Esophagus muscularis mucosa (tissue), 4 donors: ENCODE measurements at places on chromosomes 5 and 9. TPM values are rescaled to one million over a fixed set of nuclear protein-coding genes. Genes with fewer than 3 reads are reported as not detected.

DNA sequence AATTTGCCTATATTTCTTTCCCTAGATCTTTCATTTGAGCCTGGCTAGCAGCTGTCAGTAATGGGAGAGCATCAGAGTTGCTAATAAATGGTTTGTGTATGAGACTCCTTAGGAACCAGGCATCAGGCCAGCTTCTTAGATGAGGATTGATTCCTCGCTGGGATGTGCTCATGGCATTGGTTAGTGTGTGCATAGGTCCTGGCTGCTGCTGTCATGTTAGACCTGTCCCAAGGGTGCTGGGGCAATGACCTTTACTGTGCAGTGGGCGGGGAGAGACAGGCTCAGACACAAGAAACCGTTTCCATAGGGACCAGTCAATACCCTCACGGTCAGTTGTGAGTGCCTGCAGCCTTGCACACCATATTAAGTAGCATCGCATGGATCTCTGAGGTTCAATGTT lies 112.3 kb upstream of the NR3C1 start:
- no peak overlapping the region for H3K4me3 ChIP-seq
- no peaks in the 10 kb centered on the region for H3K27me3 ChIP-seq
- DNase-seq = no peak
- peaks cover 10% of the 10 kb centered on the region for H3K4me1 ChIP-seq

RLN1 gene
- not detected for total RNA-seq

SLC6A3 gene
- total RNA-seq = not detected

DNA sequence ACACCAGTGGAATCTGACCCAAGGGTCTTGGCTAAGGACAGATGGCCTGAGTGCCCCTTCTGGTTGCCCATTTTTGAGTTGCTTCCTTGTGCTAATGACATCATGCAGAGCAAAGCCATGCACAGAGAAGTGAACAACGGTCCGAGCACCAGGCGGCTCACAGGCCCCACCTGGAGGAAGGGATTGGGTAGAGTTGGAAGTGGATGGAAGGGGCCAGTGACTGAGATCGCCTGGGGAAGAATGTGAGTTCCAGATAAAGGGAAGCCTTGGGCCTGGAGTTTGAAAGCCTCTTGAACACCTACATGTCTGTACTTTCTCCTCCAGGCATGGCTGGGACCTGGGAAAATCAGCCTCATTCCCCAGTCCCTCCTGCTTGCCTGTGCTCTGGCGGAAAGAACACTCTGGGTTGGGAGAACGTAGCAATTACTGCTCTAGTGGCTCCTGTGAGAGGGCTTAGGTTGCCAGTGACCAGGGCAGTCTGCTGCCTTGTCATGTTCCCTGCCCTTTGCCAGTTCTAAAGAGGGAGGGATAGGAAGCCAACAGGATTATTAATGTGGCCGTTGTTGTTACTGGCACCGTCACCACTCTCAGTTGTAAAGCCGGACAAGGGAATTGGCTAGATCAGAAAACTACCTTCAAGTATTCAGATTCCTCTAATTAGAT lies 62.5 kb upstream of the PTPN3 start:
- H3K4me3 ChIP-seq = no peak overlapping the region
- peak; percentile 53 for DNase-seq
- no peaks in the 10 kb centered on the region for H3K36me3 ChIP-seq
- H3K27me3 ChIP-seq = no peaks in the 10 kb centered on the region
- no peak overlapping the region for H3K27ac ChIP-seq

RPL35 gene
- 1,424 TPM for total RNA-seq

CARTPT gene
- 24.7 TPM for total RNA-seq

CYLC2 gene
- not detected for total RNA-seq

DNA sequence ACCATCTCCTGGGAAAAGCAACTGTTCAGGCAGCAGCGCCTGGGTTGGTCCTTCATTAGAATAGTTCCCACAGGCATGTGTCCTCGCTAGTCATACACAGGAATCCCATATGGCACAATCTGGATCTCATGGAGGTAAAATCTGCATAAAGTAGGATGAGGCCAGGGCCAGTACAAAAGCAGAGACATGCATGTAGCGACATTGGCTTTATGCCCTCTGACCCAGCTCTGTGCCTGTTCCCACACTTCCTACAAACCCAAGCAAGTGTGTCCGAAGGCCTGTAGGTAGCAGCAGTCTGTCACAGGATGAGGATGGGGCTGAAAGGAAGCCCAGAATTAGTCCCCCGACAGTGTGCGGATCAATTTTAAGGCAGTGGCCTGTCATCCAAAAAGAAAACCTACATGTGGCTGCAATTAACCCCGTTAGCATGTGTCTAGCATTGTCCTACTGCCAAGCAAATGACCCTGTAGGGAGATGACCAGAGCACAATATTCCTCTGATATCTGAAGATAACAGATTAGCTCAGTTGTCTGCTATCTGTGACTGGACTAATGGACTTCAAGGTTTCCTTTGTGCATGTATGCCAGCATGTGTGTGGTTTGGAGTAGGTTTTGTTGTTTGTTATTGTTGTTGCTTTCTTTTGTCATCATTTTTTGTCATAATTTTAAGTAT lies 178.8 kb downstream of the TMEM161B start:
- H3K27me3 ChIP-seq = no peaks in the 10 kb centered on the region
- no peaks in the 10 kb centered on the region for H3K36me3 ChIP-seq
- no peak overlapping the region for H3K4me3 ChIP-seq
- H3K27ac ChIP-seq = no peak overlapping the region
- H3K4me1 ChIP-seq = no peaks in the 10 kb centered on the region
